Activated naive CD4-positive, alpha-beta T cell (primary cell): ENCODE measurements at places on chromosomes 1 and 21.

DNA sequence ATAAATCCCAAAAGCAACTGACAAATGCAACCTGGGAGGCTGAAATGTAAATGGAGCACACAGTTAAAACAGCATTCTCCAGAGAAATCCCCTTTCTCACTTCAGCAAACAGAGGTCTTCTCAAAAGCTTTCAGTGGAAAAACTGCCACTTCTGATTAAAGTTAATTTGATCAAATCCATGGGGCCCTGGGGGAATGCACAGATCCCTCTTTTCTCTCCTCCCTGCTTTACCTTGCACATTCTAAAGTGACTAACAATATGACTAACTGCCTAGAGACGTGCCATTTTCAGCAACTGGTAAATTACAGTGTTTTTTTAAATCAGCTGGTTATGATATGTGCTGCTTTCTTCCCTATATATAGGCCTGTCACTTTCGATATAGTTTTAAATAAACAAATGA is 142.5 kb downstream of the RERE start:
- no peak for DNase-seq

DNA sequence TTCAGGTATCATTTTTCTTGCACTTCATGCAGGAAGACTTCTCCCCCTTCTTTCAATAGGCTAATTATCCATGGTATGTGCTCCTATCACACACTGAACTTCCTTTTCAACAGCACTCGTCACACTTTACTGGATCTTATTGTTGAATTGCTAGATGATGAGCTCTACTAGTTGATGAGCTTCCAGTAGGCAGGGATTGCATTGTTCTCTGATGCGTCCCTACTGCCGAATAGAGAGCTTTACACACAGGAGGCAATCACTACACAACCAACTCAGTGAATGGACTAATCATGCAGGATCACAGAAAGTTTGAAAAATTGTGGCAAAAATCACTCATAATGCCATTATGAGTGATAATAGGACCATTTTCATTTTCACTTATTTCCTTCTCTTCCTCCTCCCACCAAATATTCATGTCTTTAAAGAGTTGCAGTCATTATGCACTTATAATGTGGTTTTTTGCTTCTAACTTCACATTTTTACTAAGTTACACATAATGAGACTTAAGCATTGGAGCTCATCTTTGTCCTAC is 128.1 kb upstream of the ZNF648 start:
- no peak for DNase-seq

DNA sequence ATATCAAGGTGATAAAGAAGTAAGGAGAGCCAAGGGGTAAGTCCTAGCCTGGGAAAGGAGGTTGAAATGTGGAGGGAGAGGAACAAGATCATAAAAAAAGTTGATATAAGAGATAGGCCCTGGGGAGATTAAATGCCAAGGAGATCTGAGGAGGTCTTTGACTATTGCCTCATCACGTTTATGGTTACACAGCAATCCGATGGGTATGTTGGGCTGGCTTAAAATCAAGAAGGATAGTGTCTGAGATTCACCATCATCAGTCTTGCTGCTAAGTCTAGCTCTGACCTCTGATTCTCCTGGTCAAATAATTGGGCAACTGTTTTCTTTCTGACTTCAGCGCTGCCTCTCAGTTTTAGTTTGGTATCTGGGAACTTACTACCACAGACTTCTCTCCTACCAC is 416.3 kb downstream of the GPATCH2 start:
- DNase-seq: no peak

- no peak for DNase-seq
These were observed 80.2 kb upstream of the CHODL start for GRCh38 chr21:18164483-18164882.

- no peak for DNase-seq
These were observed 140.1 kb downstream of the TGFBR3 start for GRCh38 chr1:91745640-91746373.

GRCh38 chr21:14686466-14687267 is 140.6 kb upstream of the SAMSN1 start:
- DNase-seq: no peak

GRCh38 chr1:117646956-117647355 is 41.1 kb downstream of the TENT5C start:
- DNase-seq: no peak

DNA sequence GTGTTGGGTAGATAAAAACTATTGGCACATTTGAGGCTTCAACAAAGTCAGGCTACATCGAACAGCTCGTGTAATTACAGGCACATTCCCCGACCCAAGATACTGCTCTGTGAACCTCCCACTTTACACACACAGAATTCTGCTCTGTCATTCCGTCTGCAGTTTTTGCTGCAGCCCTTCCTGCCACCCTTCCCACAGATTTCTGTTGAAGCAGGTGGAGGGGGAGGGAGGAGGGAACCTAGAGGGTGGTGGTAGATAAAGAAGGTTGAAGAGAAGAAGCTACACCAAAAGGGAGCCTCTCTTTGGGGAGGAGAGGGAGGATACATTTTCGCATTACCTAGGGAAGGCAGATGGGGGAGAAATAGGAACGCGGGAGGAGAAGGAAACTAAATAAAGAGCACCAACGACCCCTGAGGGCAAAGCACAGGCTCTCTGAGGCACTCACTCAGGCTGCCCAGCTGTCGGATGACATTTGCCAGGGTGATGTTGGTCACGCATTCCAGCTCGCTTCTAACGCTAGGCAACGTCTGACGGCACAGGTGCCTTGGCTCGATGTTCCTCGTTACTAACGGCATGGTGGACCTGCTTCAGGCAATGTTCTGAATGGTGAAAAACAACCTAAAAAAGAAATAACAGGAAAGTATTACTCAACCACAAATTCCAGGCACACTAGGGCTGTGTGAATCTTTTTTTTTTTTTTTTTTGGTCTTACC is 36.0 kb downstream of the GPR3 start:
- DNase-seq: no peak
